ENCODE measurements at places on chromosomes 5 and 9. TPM values are rescaled to one million over a fixed set of nuclear protein-coding genes. Genes with fewer than 3 reads are reported as not detected.

GRCh38 chr5:141042555-141042954 is 8.6 kb upstream of the PCDHB1 start:
- DNase-seq = no peak

GRCh38 chr5:133753856-133754255 is 141.5 kb upstream of the FSTL4 start:
- no peak for DNase-seq

DNA sequence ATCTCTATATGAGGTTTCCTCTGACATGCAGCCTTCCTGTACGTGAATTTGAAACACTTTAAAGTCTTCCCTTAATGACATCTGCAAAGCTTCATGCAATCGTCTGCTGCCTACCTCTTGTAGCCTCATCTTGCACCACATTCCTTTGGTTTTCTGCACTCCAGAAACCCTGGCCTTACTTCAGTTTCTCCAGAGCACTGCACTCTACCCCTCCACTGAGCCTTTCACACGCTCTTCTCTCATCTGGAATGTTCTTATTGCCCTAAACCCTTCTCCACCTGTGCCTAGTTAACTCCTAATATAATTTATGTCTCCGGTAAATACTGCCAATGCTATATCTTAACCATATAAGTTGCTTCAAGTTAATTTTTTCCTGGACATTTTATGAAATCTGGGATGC is 168.8 kb upstream of the SLC27A6 start:
- no peak for DNase-seq

GRCh38 chr9:92736563-92737215 is 27.9 kb downstream of the BICD2 start:
- DNase-seq = no peak

Gene TARS1
- polyA plus RNA-seq = 136 TPM

Gene AQP3
- 51.4 TPM for polyA plus RNA-seq

Gene DBN1
- 170 TPM for polyA plus RNA-seq

Gene PCDHGC5
- polyA plus RNA-seq = 0.46 TPM

DNA sequence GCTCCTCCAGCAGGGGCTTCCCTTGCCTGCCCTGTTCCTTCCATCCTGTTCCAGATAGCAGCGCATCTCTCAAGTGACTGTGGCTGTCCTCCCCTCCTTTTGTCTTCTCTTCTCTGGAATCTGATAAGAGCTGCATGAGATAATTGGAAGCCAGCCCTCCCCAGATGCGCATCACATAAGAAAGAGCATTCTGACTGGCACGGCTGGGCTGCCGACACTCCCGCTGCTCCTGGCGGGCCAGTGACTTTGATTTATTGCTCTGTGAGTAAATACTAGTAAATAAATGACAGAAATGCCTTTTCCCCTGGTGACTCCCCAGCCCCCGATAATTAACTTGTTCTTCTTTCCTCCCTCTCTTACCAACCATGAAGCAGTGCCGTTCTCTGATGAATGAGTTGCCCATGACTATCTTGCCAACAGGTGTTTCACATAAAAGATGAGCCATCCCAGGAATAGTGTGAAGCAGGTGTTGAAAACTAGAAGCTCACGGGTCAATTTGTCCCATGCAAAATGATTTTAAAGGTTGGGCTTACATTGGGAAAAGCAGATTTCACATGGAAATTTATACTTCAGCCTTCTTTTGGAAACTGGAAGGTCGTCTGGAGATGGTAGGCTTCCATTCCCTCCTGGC is 212.3 kb downstream of the ERCC6L2 start:
- no peak for DNase-seq

Gene CDH18
- polyA plus RNA-seq = 2.0 TPM

DNA sequence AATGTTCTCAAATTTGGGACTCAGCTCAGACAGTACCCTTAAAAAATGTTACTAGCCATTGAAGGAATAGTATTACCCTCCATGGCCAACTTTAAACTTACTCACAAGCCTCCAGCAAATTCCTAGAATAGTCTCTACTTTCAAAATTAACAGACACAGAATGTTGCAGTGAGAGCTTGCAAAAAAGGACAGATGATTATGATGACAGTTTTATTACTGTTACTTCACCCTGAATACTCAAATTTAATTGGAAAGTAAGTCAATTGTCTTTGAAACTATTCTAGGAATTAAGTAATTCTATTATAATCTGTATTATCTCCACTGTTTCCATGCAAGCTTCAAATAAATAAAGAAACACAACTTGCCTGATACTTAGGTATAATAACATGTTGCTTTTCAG is 288.3 kb downstream of the SLF1 start:
- DNase-seq = no peak

DNA sequence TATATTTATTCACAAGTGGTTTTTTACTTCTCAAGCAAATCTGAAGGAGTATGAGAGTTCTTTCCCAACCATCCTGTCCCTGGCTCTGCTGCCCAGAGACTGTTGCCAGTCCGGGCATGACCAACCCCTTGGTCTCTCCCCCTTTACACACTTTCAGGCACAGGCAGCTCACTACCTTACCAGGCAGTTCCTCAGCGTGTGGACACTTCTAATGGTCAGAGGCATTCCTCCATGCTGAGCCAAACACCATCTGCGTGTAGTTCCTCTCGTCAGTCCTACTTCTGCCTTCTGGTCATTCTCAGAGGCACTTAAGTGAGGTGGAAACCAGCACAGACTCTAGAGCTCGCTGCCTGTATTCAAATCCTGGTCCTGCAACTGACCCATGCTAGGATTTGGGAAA is 56.1 kb downstream of the TSTD2 start:
- DNase-seq = no peak

Gene TTC23L
- polyA plus RNA-seq = 2.7 TPM

DNA sequence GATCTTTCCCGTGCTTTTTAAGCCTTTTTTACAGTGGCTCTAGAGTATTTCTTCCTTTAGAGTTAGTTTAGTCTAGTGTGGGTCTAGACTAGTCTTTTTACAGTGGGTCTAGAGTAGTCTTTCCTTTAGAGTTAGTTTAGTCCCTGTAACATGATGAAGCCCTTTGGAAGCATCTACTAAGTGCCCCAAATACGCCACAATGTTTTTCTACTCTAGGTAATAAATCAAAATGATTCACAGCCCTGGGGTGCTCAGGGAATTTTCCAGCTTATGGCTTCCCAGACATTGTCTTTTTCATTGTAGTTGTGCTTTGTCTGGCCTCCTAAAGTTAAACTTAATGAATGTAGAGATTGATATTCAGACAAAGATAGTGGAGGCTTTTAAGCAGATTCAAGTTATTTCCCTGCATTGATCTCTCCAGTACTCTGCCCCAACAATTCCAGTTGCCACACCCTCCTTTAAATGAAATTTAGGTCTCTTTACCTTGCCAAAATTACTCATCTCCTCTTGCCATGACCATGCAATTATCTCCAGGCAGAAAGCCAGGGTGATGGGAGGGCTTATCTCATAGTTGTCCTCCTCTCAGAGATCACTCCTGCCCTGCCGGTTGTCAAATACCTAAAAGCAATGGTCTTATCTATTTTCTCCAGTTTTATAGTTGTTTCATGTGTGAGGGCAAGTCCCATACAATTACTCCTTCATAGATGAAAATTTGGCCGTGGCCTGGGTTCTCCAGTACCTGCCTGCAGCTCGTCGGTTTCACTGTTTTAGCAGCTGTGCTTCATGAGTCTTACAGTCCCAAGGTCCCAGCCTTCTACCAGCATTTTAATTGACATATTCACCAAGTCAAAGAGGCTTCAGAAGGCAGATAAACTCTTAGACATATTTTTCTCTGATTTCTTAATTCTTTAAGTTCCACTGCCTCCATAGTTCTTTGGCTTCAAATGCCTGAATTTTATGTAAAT is 794.0 kb upstream of the COX7C start:
- no peak for DNase-seq

DNA sequence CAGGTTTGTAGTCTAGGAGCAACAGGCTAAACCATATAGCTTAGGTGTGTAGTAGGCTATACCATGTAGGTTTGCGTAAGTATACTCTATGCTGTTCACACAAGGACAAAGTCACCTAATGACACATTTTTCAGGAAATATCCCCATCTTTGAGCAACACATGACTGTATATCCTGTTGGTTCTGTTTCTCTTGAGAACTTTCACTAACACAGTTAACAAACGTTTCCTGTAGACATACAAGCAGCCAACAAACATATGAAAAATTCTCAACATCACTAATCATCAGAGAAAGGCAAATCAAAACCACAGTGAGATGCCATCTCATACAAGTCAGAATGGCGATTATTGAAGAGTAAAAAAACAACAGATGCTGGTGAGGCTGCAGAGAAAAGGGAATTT is 68.2 kb downstream of the NR2F1-AS1 start:
- no peak for DNase-seq

DNA sequence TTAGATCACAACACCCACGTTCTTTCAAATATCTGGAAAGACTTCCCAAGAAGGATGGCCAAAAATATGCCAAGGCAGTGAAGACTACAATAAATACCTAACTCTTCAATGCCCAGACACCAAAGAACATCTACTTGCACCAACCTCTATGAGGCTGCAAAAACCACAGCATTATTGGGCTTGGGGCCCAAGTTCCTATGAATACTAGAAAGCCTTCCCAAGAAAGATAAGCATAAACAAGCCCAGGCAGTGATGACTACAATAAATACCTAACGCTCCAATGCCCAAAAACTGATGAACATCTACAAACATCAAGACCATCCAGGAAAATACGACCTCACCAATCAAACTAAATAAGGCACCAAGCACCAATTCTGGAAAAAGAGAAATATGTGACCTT is 41.3 kb downstream of the AP3B1 start:
- no peak for DNase-seq

Gene WDR38
- polyA plus RNA-seq = 0.27 TPM

GRCh38 chr9:109600142-109600541 is 102.0 kb upstream of the PTPN3 start:
- DNase-seq = no peak

- DNase-seq = no peak
Measured at GRCh38 chr5:134247428-134248224, 21.8 kb upstream of the PPP2CA start.

- DNase-seq = no peak
Measured at GRCh38 chr5:33241802-33242201, 199.0 kb upstream of the TARS1 start.

DNA sequence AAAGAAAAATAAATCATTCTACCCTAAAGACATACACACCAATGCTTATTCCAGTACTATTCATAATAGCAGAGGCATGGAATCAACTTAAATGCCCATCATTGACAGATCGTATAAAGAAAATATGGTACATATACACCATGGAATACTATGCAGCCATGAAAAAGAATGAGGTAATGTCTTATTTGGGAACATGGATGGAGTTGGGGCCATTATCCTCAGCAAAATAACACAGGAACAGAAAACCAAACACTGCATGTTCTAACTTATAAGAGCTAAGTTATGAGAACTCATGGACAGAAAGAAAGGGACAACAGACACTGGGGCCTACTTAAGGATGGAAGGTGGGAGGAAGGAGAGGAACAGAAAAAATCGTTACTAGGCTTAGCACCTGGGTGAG is 527.5 kb upstream of the ST8SIA4 start:
- no peak for DNase-seq

GRCh38 chr5:103408408-103408807 is 149.8 kb downstream of the MACIR start:
- no peak for DNase-seq

- no peak for DNase-seq
Measured at GRCh38 chr5:167155387-167156005, 1135.9 kb upstream of the WWC1 start.

Gene LECT2
- polyA plus RNA-seq = 3.4 TPM

DNA sequence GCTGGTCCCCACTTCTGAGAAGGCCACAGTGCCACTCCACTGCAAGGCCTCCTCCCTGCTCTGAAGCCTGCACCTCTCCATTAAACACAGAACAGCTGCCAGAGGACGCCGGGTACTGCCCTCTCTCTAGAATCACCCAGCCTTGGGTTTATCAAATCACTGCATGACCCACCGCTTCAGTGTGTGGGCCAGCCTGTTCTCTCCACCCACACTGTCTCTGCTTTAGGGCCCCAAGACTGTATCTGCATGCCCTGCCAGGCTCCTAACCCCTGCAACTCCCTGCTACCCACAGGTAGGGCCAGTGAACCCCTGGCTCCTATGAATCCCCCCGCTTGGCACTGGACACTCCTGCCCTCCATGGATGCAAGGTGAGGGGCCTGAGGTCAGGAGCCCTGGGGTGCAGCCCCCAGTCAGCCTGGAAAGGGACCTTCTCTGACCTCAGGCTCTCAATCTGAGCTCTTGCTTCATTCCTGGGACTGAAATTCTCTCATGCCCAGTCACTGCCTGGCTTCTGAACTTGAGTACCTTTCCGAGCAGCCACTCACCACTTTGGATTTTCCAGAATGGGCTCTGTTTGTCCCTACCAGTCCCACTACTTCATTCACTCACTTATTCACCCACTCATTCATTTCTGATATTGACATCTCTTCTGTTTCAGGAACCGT is 206.3 kb downstream of the GABBR2 start:
- DNase-seq = no peak

DNA sequence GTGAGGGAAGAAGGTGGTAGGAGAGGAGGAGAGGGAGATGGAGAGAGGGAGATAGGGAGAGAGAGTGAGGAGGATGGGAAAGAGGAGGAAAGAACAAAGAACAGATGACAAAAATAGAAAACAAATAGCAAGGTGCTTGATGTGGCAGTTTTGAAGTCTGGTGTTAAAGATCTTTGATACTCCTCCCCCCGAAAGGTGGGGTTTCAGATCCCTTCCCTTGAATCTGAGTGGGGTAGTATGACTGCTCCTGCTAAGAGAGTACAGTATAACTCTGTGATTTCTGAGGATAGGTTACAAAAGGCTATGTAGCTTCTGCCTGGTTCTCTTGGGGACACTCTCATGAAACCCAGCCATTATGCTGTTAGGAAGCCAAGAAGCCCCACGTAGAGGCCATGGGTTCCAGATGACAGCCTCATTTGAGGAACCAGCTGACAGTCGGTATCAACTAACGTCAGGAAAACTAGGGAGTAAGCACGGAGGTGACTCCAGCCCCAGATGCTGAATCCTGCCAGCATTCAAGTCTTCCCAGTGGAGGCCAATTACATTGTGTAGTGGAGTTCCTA is 102.1 kb downstream of the FANCC start:
- no peak for DNase-seq

DNA sequence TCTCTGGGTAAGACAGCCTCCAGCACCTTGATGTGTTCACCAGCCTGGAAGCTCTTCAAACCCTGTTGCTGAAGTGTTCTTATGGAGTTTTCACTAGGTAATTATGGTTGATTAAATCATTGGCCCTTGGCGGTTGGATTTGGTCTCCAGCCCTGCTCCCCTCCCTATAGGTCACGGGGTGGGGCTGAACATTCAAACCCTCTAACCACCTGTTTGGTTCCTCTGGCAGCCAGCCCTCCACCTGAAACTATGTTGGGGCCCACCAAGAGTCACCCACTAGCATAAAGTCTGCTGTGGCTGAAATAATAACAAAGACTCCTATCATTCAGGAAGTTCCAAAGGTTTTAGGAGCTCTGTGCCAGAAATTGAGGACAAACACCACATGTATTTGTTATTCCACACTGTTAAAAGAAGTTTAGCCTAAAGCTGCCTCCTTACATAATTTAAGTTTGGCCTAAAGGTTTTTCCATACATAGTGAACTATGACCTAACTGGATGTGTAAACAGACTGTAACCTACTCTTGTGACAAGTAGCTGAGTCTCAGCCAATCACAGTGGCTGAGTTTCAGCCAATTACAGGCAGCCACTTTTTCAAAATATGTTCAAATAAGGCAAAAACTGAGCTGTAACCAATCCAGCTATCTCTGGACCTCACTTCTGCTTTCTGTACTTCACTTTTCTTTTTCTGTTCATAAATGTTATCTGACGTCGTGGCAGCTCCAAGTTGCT is 34.8 kb downstream of the TMEM252 start:
- DNase-seq = no peak

- DNase-seq = no peak
Measured at GRCh38 chr9:1829719-1830118, 185.4 kb upstream of the SMARCA2 start.

GRCh38 chr9:88817628-88818027 is 173.6 kb upstream of the S1PR3 start:
- DNase-seq = no peak

All from right renal pelvis (tissue), 4 donors.